ENCODE measurements at places on chromosomes 7 and 10.

DNA sequence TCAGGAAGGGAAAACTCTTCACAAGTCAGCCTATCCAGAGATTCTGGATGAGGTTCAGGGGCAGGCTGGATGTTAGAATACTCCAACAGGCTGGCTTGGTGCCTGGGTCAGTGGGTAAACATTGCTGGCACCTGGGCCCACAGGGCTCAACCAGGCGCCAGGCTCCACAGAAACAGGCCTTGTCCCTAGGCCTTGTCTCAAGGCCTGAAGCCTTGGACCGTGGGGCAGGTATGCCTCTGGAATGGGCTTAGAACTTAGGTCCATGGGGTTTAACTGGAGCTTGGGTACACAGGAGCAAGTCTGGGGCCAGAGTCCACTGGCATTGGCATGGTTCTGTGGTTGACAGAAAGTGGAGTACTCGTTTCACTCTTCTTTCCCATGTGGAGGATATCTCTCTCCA lies 263.0 kb upstream of the ETV1 start:
- H3K27ac ChIP-seq: no peak overlapping the region
- H3K27me3 ChIP-seq: no peaks in the 10 kb centered on the region
- H3K4me3 ChIP-seq: no peak overlapping the region
- H3K4me1 ChIP-seq: no peaks in the 10 kb centered on the region
- no peaks in the 10 kb centered on the region for H3K36me3 ChIP-seq

GRCh38 chr7:85183296-85183695 lies 3.6 kb downstream of the SEMA3D start:
- H3K27ac ChIP-seq: no peak overlapping the region
- no peak overlapping the region for H3K4me3 ChIP-seq
- no peak for DNase-seq
- H3K27me3 ChIP-seq: peaks cover 35% of the 10 kb centered on the region
- no peaks in the 10 kb centered on the region for H3K4me1 ChIP-seq

DNA sequence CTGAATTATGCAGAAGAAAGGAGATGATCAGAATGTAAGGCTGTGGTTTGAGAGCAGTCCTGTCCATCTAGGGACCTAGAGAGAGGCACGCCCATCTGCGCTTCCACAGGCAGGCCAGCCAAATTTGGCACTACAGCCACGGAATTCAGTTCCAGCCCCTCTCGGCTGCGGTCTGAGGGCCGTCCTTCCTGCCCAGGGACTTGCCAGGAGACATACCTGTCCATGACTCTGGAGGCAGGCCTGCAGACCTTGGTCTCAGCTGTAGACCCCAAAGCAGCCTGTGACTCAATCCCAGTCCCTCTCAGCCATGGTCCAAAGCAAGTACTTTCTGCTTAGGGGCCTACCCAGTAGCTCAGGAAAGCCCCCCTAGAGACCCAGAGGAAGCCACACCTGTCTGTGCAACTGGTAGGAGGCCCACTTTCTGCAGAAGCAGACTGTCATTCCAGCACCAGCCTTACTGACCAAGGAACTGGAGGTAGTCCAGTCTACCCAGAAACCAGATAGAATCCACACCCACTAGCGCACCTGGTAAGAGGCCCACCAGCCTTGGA lies 720.9 kb downstream of the PARD3 start:
- no peak overlapping the region for H3K4me3 ChIP-seq
- DNase-seq: no peak
- no peaks in the 10 kb centered on the region for H3K36me3 ChIP-seq
- H3K4me1 ChIP-seq: no peaks in the 10 kb centered on the region
- H3K27me3 ChIP-seq: no peaks in the 10 kb centered on the region

GRCh38 chr10:125363791-125364190 lies 203.4 kb upstream of the CTBP2 start:
- no peak for DNase-seq
- H3K27ac ChIP-seq: no peak overlapping the region
- no peak overlapping the region for H3K4me3 ChIP-seq
- no peaks in the 10 kb centered on the region for H3K4me1 ChIP-seq
- no peaks in the 10 kb centered on the region for H3K36me3 ChIP-seq

DNA sequence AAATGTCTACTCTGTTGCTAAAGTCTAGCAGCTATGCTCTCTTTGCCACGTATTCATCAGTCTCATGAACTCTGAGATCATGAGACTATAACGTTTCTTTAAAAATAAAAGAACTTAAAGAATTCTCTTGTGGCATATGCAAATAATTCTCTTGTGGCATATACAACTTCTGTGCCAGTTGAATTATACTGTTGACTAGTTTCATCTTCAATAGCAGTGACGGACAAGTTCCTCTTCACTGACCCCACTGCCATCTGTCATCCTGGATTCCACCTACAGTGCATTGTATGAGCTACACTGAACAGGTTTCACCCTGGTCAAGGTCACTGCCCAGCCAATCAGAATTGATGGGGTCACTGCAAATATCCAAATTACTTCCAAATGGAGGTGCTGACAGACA lies 88.2 kb downstream of the CD36 start:
- no peak overlapping the region for H3K4me3 ChIP-seq
- no peak for DNase-seq
- no peaks in the 10 kb centered on the region for H3K36me3 ChIP-seq
- no peak overlapping the region for H3K27ac ChIP-seq
- no peaks in the 10 kb centered on the region for H3K4me1 ChIP-seq
- no peaks in the 10 kb centered on the region for H3K27me3 ChIP-seq

GRCh38 chr7:156151658-156152057 lies 339.4 kb upstream of the SHH start:
- no peak overlapping the region for H3K4me3 ChIP-seq
- H3K27me3 ChIP-seq: peaks cover 5% of the 10 kb centered on the region
- no peaks in the 10 kb centered on the region for H3K36me3 ChIP-seq
- H3K27ac ChIP-seq: no peak overlapping the region
- no peaks in the 10 kb centered on the region for H3K4me1 ChIP-seq
- DNase-seq: no peak

All from T-helper 2 cell treated with Interferon-gamma antibody and Interleukin-4, amounts not matched to agents 5 μg/mL and 100 μg/mL, for 36 hours (primary cell).